ENCODE measurements at places on chromosomes 6 and 20. TPM values are rescaled to one million over a fixed set of nuclear protein-coding genes. Genes with fewer than 3 reads are reported as not detected.

Gene IL17A
- polyA plus RNA-seq: not detected

DNA sequence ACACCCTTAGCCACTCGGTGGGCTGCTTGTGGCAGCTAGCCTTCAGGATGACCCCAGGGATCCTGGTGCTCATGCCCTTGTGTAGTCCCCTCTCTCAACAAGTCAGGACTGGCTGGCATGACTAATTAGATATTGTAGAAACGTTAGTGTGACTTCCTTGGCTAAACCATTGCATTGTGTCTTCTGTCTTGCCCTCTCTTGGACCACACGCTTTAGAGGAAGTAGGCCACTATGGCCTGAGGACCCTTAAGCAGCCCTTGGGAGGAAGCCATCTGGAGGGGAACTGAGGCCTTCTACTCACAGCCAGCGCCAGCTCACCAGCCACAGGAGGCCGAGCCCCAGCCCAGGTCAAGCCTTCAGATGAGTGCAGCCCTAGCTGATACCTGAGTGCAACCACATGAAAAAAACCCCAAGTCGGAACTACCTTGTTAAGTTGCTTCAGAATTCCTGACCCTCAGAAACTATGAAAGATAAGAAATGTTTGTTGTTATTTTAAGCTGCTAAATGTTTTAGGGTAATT lies 10.1 kb downstream of the ANGPT4 start:
- DNase-seq: no peak

Gene CCN2
- polyA plus RNA-seq: 48.1 TPM

- DNase-seq: no peak
These were observed 5.7 kb downstream of the MRPS26 start for GRCh38 chr20:3051385-3052019.

Gene LAMA2
- 13.4 TPM for polyA plus RNA-seq

- peak; percentile 78 for DNase-seq
These were observed 2.8 kb upstream of the FANCE start for GRCh38 chr6:35449287-35449881.

Gene FNDC1
- polyA plus RNA-seq: not detected

DNA sequence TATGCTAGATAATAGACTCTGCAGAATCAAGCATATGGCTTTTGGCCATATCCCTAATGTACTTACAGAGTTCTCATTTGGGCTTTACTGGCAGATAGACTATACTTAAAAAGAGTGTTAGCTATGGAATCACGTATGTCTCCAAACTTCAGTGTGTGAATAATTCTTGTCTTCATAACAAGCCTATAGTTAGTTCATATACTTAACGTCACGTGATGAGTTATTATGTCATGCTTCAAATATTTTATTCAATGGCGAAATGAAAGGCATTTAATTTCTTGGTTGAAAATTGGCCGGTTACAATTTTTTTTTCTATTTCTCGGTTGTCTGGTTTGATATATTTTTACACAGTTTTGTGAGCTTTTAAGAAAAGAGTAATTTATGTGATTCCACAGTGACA lies 62.7 kb downstream of the MEI4 start:
- DNase-seq: no peak

- DNase-seq: no peak
These were observed 41.0 kb upstream of the IFNGR1 start for GRCh38 chr6:137260217-137260616.

Measured in cardiac muscle cell (in vitro differentiated cells and primary cell).